GF-D8 (cell line): ENCODE measurements at places on chromosomes 1 and 21.

DNA sequence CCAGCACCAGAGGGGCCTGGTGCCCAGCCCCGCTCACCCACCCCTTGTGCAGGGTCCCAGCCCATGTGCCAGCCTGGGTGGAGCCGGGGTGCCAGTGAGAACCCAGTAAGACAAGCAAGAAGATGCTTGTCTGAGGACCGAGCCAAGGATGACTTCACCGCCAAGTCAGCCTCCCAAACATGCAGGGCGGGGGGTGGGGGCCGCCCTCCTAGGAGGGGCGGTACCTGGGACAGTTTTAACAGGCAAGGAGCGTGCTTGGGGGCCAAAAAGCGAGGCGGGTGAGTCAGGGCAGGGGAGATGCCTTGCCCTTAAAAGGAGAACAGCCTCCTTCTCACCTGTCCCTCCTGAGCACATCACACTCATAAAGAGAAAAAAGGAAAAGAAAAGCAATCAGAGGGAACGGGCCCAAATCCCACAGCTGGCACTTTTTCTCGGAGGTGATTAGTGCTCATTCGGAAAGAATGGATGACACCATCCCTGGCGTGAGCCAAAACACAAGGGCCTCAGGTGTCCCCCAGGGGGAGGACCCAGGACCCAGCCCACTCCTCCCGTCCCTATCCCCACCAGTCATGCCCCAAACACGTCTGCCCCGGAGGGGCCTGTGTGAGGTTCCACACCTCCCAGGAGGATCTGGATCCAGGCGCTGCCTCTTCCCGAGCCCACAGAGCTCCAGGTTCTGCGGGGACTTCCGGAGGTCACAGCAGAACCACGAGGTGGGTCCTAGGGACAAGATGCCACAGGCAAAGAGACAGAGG, 77.6 kb upstream of the IFFO2 start:
- no peak for DNase-seq

- DNase-seq: no peak
These were observed 84.9 kb downstream of the GREM2 start for GRCh38 chr1:240527086-240527485.

DNA sequence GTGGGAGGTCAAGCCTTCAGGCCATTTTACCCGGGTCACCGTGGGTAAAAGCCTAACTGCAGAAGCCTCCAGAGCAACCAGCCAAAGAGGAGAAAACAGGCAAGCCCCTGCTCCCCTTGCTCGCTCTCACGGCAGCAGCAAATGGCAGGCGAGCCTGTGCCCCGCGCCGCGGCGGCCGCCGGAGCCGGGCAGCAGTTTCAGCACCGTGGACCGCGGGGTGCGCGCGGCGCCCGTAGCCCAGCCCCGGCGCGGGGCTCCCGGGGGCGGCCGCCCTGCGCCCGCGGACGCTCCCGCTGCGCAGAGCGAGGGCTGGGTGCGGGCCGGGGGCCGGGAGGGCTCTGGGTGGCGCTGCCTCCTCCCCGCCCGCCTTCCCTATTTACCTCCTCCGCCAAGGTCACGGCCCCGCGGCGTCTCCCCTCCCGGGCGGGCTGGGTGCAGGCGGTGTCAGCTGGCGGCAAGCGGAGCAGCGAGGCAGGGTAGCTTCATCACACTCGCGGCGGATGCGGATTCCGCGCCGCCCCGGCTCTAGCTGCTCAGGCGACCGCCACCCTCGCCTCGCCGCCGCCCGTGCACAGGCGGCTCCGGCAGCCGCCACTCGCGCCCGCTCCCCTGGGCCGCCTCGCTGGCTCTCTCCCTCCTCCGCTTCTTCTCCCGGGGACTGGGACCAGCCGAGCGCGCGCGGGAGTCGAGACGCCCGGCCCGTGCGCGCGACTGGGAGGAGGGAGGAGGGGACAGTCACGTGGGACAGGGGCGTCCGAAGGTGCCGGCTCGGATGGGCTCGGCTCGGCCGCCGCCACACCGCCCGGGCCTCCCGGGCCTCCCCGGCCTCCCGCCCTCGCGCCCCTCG, at the start of gene RGS7:
TSS of gene RGS7 (minus strand) at position 687 of the 847 bp plus-strand sequence.
- DNase-seq: no peak

- no peak for DNase-seq
These were observed 59.6 kb downstream of the USP24 start for GRCh38 chr1:55155522-55155921.

- no peak for DNase-seq
These were observed 27.1 kb upstream of the TGFBR3 start for GRCh38 chr1:91913018-91913417.
